NCI-H526 (cell line): ENCODE measurements at places on chromosomes 5 and 9.
A peak's percentile ranks its signal among the peaks of the same experiment; 100 is the strongest.

DNA sequence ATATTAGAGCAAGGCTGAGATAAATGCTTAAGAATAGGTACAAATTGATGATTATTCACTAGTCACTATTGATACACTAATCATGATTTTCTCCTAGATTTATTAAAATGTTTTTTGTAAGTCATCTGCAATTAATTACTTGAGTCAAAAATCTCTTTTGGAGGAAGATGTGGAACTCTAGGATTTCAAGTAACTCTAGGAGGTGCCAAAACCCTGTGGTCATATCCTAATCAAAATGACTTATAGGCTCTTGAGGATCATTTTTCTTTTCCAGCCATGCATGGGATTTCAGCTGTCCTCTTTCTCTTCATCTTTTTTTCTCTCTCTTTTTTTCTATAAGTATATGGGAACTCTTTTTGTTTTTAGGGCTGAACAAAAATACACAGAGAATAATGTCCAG is 141.8 kb upstream of the CD180 start:
- peak; percentile 1 for DNase-seq

DNA sequence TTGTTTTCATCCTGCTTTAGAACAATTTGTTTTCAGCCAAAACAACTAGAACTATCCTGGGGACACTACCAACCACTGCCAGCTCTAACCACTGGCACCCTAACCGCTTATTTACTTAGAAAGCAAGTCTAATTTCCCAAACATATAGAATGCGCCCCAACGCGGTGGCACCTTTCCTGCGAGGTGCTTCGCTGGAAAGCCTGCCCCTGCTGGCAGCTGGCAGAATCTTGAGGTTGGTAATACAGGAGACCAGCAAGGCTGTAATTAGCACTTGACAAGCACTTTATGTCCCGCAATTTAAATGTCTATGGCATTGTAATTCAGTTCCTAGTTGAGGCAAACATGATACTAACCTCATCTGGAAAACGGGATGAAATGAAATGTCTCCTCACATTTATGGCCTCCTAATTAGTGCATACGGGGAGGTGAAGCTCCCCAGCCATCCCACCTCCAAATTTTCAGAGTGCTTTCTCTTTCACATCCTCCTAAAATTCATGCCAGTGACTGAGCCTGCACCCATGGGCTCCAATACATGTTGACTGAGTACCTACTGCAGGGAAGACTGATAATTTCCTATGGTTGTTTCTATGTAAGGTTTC is 30.4 kb downstream of the GABBR2 start:
- DNase-seq: peak; percentile 23

GRCh38 chr5:122673343-122673742 is 101.5 kb upstream of the SNX2 start:
- no peak for DNase-seq

GRCh38 chr5:34916518-34916917 is 1.0 kb downstream of the BRIX1 start:
- no peak for DNase-seq

- no peak for DNase-seq
Measured at GRCh38 chr5:7770436-7770835, 80.5 kb downstream of the CFAP90 start.

GRCh38 chr9:89808756-89809181 is 204.0 kb downstream of the GADD45G start:
- no peak for DNase-seq

DNA sequence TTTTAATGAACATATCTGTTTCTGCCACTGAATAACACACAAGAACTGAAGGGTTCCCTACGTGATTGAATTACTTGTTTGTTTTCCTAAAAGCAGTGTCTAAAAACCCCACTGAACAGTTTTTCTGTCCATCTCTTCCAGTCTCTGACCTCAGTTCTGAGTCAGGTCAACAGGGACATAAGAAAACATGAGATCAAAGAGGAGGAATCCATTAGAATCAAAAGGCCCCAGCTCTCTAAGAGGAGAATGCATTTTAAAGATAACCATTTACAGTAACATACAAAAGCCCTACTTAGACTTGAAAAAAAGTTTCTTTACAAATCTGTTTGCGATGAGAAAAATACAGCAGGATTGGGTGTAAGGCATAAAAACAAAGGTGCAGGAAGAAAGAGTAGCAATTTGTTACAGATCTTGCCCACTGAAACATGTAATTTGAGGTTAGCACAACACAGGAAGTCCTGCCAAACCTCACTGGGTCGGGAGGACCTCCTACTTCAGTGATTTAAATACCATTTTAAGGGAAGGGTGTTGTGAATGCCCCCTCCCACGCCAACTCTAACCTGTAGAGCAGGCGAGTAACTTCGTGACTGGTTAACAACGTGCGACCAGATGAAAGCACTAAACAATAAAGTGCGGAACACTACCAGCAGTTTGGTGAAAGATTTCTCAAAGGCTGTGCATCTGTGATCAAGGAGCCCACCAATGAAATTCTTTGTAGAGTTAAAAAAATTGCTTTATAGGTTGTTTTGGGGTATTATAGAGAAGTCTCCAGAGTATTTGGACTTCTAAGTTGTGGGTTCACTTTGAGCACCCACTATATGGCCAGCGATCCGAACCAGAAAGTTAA is 1.3 kb downstream of the QSOX2 start:
- no peak for DNase-seq

DNA sequence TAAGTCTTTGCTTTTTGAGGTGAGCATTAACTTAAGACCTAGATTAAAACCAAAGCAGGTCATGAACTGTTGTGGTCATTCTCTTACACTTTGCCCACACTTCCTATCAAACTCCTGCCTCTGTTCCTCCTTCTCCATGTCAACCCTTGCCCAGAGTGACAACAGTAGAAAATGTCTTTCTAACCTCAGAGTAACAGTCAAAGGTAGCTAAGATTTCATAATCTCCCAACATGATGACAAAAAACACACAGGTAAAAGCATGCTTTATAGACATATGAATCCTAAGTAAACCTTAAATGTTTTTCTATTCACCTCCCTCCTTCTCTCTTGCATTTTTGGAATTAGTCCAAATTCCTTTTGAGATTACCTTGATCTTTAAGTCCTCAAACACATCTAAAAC is 422.3 kb downstream of the SPATA31D1 start:
- no peak for DNase-seq

DNA sequence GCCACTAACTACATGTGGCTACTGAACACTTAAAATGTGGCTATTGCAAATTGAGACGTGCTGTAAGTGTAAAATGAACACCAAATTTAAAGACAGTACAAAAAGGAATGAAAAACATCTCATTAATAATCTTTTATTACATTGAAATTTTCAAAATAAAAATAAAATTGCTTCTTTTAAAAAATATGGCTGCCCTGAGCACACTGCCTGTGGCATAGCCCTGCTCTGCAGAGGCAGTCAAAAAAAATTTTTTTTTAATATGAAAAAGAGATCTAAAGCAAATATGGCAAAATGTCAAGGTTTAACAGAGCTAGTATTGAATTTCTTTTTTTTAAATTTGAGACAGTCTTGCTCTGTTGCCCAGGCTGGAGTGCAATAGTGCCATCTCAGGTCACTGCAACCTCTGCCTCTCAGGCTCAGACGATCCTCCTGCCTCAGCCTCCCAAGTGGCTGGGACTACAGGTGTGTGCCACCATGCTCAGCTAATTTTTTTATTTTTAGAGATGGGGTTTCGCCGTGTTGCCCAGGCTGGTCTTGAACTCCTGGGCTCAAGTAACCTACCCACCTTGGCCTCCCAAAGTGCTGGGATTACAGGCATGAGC is 25.6 kb downstream of the CARNMT1 start:
- DNase-seq: no peak
